ENCODE measurements at places on chromosomes 1 and 21. TPM values are rescaled to one million over a fixed set of nuclear protein-coding genes. Genes with fewer than 3 reads are reported as not detected.

Gene KRTAP6-2
- total RNA-seq: not detected

Gene FBXO28
- 26.9 TPM for total RNA-seq

Gene FCGR2B
- 12.7 TPM for total RNA-seq

Gene SPAG17
- not detected for total RNA-seq

Gene HSPA13
- 17.1 TPM for total RNA-seq

- no peak for DNase-seq
Measured at GRCh38 chr1:29362116-29362515, 125.8 kb downstream of the PTPRU start.

- DNase-seq: no peak
Measured at GRCh38 chr1:117267232-117267774, 56.6 kb upstream of the VTCN1 start.

- DNase-seq: no peak
Measured at GRCh38 chr1:239831577-239832355, 259.9 kb upstream of the FMN2 start.

DNA sequence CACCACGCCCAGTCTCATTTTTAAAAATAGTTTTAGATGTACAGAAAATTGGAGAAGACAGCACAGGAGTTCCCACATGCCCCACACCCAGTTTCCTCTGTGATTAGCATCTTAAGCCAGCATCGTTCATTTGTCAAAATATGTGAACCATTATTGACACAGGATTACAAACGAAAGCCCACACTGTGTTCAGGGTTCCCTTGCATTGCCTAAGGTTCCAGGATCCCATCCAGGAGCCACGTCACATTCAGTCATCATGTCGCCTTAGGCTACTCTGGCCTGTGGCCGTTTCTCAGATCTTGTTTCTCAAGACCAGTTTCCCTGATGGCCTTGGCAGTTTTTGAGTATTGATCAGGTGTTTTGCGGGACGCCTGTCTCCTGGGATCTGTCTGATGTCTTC is 34.7 kb upstream of the TNFRSF1B start:
- DNase-seq: no peak

DNA sequence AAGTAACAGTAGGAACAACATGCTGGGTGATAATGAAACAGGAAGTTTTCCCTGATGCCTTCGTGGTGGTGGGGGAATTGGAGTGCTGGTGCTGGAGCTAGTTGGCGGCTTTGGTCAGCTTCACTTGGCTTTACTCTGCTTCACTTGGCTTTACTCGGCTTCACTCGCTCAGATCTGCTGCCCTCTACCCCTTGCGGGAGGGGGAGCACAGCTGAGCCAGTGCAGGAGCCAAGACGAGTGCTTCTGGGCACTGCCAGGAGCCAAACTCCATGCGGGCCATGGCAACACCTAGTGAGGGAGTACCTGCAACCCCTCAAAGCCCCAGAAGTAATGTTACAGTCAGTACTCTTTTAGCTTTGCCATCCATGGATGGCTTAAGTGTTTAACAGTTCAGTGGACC is 10.6 kb upstream of the PRKACB start:
- DNase-seq: no peak

DNA sequence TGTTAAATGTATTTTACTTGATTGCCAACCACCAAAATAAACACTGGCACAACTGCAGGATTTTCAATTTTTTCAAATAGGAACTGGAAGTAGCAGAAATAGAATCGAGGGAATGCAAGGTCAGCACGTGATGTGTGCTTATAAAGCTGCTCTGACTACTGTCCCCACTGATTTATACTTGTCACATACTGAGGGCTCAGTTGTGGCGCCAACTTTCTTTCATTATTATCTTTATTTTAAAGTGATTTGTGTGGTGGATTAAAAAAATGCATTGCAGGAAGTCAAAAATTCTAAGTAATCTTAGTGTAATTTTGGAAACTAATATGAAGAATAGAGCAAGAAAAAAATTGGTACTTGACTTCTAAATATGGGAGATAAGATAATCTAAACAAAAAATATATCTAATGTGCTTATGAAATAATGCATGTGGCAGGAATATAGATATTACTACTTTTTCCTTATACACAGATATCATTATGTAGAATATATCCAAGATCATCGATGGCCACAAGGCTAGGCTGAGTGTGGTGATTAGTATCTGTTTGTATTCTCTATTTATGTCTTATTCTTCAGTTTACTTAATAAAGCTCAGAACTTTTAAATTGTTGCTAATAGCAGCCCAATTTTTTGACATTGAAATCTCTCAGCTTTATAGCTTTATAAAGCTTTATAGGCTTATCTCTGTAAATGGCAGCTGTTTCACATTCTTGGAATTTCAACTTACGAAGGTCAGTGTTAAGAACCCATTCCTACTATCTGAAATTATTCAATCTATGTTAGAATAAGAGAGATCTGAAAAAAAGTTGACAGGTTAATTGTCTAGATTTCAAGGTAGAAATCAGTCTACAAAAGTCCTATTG is 404.5 kb upstream of the ADAMTS5 start:
- no peak for DNase-seq

All from transverse colon (tissue), 4 donors.